ENCODE measurements at places on chromosomes 2 and 18.

- no peak for DNase-seq
Observed at GRCh38 chr18:69935319-69936190, 12.1 kb downstream of the CD226 start.

GRCh38 chr18:11177382-11177781 lies 28.0 kb upstream of the PIEZO2 start:
- no peak for DNase-seq

DNA sequence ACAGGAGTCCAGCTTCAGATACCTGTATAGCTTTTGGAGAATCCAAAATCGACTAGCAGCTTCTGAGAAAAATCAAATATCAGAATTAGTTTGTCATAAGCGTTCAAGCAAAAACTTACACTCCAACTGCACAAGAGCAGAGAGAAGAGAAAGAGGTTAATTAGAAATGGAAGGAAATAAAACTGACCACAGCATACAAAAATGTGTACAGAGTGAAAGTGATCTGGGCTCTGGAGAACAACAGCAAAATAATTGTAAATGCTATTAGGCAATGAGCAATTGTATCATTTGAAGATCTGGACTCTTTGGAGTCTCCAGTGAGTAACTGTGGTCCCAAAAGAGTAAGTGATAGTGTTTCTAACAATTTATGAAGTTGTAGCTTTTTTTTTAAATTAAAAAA lies 867.3 kb downstream of the TRIB2 start:
- DNase-seq: no peak

DNA sequence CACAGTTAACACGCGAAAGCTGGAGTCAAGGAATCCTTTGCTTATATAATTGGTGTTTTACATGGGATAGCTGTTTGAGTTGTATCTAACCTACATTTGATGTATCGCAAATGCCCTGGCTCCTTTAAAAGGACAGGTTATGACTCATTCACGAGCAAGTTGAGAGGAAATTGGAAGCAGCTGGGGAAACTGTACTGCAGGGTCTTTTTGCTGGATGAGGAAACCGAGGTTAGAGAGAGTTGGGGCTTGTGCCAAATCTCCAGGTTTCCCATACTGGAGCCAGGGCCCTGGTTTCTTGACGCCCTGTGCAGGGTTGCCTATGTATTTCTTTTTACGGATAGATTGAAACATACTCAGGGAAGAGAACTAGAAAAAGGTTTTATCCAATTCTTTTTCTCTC lies 60.0 kb upstream of the SPTBN1 start:
- no peak for DNase-seq

- no peak for DNase-seq
Observed at GRCh38 chr18:25946540-25946939, 143.9 kb downstream of the SS18 start.

DNA sequence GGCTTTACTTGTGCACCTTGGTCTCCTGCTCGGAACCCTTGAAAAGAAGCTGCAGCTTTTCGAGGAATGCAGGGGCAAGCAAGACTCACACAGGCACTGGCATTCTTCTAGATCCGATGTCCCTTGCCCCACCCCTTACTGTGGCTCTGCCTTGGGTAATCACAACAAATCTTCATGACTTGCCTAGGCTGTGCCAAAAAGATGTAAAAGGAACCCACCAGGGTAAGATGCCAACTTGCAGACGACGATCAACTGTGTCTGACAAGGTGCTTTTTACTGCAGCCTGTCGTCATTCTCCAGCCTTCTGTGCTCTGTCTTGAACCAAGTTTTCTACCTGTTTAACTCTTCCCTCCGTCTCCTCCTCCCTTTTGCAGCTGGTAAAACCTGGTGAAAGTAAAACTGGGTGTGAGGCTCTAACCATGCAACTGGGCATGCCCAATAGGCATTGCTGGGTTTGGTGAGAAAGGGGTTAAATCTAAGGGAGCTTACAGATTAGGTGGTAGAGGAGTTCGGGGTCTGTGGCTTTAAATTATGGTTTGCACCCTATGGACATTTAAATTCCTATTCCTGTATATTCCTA lies 909 bp upstream of the NRXN1 start:
- DNase-seq: no peak

Measured in activated B cell treated with CpG ODN at 0.5 μM for 24 hours (primary cell).